ENCODE measurements at places on chromosomes 11 and 22.

GRCh38 chr11:126444072-126444471 lies 88.6 kb downstream of the ST3GAL4 start:
- DNase-seq: no peak

DNA sequence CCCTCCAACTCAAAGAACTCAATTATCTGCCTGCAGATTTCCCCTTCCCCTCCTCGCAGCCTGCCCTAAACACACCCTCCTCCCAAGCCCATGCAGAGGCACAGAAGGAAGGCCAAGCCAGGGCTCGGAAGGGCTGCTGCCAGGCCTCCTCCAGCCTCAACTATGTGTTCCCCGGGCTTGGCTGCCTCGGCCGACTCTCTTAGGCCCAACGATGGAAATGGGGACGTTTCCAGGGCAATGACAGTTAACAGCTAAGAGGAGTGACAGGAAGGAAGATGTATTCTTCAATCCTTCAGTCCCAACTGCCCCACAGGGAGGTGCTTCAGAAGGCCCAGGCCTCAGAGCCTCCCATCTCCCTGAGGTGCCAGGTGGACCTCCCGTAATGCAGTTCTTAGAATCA lies 104.0 kb upstream of the AKIP1 start:
- no peak for DNase-seq

- DNase-seq: peak; percentile 79
Measured at GRCh38 chr11:46279126-46280099, 2.0 kb downstream of the CREB3L1 start.

DNA sequence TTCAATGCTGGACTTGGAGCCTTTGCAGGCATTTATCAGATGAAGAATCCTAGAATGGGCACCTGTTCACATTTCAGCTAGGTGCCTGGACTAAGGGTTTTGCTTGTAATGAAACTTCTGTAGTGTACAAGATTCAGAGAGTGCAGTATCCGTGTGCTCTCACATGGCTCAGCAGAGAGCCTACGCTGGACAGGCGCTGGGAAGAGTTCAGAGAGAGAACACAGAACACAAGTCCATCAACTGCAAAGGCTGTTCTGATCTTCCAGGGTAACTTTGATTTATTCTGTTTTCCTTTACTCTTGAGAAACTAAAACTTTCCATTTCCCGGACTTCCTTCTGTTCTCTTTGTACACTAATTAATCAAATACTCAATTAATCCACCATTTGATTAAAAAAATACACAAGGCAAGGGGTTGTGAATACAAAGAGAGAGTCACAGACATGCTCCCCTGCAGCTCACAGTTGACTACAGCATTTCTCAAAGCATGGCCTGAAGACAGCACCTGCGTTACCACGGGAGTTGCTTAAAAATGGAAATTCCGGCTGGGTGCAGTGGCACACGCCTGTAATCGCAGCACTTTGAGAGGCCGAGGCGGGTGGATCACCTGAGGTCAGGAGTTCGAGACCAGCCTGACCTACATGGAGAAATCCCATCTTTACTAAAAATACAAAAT lies 393.7 kb downstream of the LARGE1 start:
- no peak for DNase-seq

DNA sequence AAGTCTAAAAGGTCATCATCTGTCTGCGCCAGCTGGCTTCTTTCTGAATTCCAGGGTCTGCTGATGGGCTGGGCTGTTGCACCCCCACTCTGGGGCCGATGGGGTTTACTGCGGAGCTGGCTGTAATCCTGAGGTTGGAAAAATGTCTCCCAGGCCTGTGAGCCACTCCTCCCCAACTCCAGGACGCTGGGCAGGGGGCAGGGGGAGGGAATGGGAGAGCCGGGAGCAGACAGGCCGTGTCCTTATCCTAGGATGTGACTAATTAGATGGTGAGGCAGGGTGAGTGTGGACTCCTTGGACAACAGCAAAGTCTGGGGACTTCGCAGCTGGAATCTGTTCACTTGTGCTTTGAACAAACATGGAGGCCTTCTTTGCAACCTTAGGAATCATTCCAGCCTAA lies 48.7 kb downstream of the LRRC32 start:
- peak; percentile 65 for DNase-seq

DNA sequence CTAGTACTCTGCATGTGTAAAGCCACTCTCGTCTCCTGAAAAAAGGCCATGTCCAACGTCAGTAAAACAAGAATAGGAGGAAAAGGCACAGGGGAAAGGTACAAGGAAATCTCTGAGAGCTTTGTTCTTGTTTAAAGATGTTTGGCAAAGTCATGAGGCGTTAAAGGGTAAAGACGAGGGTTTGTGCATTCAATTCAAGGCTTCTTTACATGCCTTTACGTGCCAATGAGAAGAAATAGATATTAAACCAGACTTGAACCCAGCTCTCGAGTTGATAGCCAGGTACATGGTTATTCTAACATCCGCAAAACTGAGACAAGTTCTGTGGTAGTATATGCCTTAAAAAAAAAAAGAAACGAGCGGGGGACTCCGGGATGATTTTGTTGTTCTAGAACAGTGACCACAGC lies 704 bp upstream of the CFL1 start:
- no peak for DNase-seq

DNA sequence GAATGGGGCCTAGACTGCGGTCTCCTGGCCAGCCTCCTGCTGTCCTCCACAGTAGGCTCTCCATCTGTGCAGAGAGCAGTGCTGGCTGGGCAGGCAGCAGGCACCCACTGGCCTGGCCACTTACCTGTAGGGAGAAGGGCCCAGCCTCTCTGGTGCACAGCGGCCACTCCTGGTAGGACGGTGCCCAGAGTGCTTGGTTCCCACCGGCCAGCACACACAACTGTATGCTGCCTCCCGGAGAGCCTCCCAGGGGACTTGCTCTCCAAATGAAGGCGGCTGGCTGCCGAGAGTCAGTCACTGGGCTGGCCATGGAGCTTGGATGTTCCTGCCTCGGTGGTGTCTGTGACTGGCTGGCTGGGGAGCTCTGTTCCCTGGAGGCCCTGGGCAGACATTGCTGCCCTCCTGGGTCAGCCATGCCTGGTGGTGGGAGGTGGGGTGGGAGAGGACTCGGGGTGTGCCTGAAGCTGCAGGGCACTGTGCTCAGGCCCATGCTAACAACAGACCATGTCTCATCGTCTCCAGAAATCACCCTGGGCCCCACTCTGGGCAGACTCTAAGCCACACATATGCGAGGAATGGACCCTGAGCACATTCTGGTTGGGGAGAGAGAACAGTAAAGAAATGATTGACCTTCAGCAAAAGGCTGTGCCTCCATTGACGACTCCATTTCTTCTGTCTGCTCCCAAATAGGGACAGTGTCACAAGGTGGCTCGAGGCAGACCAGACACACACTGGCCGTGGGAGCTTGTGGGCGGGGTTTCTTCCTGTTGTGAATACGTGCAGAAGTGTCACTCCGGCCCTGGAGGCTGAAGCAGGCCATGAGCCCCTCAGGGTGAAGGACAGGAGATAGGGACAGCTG lies 350.8 kb downstream of the TBC1D22A start:
- DNase-seq: no peak

GRCh38 chr11:31233425-31233824 lies 136.1 kb downstream of the DCDC1 start:
- DNase-seq: peak; percentile 8

- peak; percentile 95 for DNase-seq
Measured at GRCh38 chr11:11978792-11979487, 29.5 kb downstream of the DKK3 start.
